ENCODE measurements at places on chromosomes 6 and 20.
A peak's percentile ranks its signal among the peaks of the same experiment; 100 is the strongest.

GRCh38 chr6:31355583-31355948 is 1.4 kb downstream of the HLA-B start:
- ATAC-seq = no peak

DNA sequence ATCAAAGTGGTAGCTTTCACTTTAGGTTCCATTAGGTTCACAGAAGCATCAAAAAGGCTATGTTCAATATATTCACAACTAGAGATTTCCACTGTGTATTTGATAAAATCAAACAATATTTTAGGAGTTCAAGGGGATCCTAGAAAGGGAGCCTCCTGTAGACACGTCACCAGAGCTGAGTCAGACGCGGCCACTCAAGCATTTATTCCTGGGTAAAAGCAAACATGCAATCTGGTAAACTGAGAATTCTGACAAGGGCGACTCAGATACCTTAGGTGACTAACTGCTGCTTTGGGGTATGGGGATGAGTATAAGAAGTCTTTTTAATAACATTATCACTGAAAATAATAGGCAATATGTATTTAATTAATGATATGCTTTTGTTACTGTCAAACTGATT is 118.7 kb upstream of the HMGN3 start:
- ATAC-seq = no peak

- ATAC-seq = no peak
Observed at GRCh38 chr20:41463567-41463966, 96.9 kb upstream of the EMILIN3 start.

- ATAC-seq = peak; percentile 57
Observed at GRCh38 chr6:22113026-22113766, 183.6 kb downstream of the PRL start.

GRCh38 chr6:39251406-39251805 is 22.1 kb upstream of the KCNK5 start:
- ATAC-seq = peak; percentile 73

- ATAC-seq = peak; percentile 56
Observed at GRCh38 chr20:50339466-50339901, 148.9 kb downstream of the CEBPB start.

DNA sequence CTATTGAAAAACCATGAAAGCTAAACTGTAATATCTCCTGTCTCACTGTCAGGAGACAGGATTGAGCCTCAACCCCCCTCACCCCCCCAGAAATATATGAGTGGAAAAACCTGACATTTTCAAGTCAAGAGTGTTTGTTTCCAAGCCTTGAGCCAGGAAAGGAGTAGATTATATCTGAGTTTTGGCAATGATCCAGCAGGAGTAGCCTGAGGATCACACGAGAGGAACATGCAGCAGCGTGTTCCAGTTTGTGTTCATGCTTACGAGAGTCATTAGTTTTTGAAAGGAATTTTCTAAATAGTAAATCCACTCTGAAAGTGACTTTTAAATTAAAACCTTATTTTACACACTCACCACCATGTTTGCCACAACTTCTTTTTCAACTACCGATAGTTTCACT is 15.8 kb downstream of the IL22RA2 start:
- no peak for ATAC-seq

GRCh38 chr20:14925300-14925699 is 587.9 kb upstream of the FLRT3 start:
- ATAC-seq = no peak

DNA sequence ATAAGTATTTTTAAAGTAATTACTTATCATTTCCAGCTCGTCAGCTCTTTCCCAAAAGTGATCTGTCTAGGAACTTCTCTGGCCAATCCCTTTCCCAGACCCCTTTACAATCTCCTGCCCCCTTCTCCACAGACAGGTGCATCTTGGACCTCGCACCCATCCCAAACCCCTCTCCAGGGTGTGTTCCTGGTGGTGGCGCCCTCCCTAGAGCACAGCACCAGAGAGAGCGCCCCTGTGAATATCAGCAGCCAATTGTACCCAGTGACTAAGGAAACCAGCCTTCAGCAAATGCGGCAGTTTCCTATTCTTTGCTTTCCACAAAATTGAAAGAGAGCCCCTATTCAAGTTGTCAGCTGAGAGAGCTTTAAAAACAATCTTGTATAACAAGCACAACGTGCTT is 157.7 kb downstream of the RNASET2 start:
- ATAC-seq = no peak

- ATAC-seq = no peak
Observed at GRCh38 chr6:111487661-111488060, 4.6 kb upstream of the REV3L start.
